ENCODE measurements at places on chromosomes 13 and 19.

GRCh38 chr13:27868641-27869435 lies 51.0 kb upstream of the PDX1 start:
- DNase-seq = no peak

DNA sequence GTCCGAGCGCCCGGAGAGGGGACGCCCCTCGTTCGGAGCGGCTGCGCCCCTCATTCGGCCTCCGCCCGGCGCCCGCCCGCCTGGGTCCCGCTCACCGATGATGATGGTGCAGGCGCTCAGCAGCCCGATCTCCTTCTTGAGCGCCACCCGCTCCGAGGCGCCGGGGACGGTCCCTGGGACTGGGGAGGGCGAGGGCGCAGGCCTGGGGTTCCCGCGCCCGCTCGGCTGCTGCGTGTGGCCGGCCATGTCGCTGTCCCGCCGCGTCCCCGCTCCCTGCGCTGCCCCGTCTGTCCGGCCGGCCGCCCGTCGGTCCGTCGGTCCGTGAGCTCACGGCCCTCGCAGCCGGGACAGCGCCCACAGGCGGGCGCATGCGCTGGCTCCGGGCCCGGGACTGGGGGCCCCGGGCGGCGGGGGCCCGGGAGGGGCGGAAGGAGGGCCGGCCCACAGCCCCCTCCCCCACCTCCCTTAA lies at the start of gene SLC7A10:
Gene SLC7A10 (minus strand): TSS at position 393 of the 469 bp plus-strand sequence. CDS start 147 bp downstream, at position 246.
- DNase-seq = no peak

GRCh38 chr13:70708775-70709174 lies 600.5 kb upstream of the KLHL1 start:
- no peak for DNase-seq

GRCh38 chr13:51845574-51846318 lies 769 bp upstream of the TMEM272 start:
- no peak for DNase-seq

- no peak for DNase-seq
These were observed 103.6 kb downstream of the STK24 start for GRCh38 chr13:98473135-98473787.

DNA sequence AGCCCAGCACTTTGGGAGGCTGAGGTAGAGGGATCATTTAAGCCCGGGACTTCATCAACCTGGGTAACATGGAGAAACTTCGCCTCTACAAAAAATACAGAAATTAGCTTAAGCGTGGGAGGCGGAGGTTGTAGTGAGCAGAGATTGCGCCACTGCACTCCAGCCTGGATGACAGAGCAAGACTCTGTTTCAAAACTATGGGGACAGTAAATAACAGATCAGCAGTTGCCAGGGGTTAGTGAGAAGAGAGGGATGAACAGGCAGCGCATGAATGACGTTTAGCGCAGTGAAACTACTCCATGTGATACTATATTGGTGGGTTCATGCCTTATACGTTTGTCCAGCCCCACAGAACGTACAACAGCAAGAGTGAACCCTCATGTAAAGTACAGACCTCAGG lies 7.1 kb upstream of the ICAM3 start:
- DNase-seq = no peak

- DNase-seq = no peak
These were observed 1178.0 kb downstream of the UQCRFS1 start for GRCh38 chr19:28034936-28035335.

DNA sequence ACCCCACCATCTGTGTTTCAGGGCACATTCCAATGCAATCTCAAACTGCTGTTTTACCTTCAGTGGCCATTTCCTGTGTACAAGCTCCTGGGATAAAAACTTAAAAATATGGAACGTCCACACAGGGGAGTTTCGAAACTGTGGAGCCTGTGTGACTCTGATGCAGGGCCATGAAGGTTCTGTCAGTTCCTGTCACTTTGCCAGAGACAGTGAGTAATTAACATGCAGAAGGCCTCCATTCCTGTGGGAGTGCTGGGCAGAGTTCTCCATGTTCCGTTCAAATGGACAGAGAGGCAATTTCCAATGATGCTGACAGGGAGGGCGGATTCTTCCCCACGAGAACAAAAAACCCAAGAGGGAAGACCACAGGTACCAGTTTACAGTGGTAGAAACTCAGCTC lies 24.4 kb downstream of the WDR88 start:
- DNase-seq = no peak

GRCh38 chr19:46722004-46722380 lies 5.1 kb upstream of the PRKD2 start:
- DNase-seq = no peak

GRCh38 chr19:44758596-44758995 lies 10.1 kb downstream of the BCL3 start:
- no peak for DNase-seq

DNA sequence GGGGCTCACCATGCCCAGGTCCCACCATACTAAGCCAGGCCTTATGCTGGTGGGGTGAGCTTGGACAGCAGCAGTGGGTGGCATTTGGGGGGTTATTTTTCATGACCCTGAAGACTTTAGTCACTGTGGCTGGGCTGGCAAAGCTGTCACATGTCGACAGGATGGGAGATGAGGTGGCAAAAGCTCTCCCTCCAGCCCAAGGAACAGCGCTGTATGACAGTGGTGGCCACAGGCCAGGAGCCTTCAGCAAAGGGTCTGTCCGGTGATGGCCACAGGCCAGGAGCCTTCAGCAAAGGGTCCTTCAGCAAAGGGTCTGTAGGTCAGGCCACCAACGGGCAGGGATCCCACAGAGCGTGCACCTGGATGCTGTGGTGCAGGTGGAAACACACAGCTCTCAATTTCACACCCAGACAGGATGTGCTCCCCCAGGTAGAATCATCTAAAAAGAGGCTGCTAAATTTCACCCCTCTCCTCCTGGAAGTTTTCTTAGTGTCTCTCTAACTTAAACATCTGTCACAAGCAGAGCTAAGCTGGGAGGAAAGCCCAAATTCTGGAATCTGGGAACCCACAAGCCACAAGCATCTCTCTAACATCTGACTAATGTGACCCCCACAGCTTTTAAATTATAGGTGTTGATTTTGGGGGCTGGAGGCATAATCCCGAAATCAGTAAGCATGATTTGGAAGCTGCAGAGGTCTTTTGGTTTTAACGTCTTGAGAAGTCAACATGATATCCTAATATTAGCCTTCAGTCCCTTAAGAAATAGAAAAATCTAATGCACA lies 23.0 kb downstream of the COL4A1 start:
- no peak for DNase-seq

- no peak for DNase-seq
These were observed 38.4 kb upstream of the CPB2 start for GRCh38 chr13:46143184-46143701.

DNA sequence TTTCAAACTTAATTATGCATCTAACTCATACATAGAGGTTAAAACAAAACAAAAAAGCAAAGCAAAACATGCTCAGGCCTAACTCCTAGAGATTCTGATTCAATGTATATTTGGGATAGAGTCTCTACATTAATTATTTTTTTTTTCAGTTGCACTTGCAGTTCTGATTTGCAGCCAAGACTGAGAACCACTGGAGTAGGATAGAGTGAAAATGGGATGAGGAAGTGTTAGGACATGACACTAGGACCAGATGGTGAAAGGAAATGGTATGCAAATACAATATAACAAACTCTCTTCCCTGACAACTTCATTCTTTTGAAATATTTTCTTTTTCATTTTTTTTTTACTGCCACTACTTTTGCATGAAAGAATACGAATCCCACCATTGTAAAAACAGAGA lies 1.8 kb downstream of the CCDC122 start:
- DNase-seq = no peak
